ENCODE measurements at places on chromosomes 5 and 9. TPM values are rescaled to one million over a fixed set of nuclear protein-coding genes. Genes with fewer than 3 reads are reported as not detected.
A peak's percentile ranks its signal among the peaks of the same experiment; 100 is the strongest.

The SLC31A2 gene
- 3.9 TPM for total RNA-seq

The LHX6 gene
- total RNA-seq: 0.60 TPM

The PCDHGB7 gene
- 0.25 TPM for total RNA-seq

The CD72 gene
- total RNA-seq: 7.8 TPM

The PCDH1 gene
- total RNA-seq: not detected

DNA sequence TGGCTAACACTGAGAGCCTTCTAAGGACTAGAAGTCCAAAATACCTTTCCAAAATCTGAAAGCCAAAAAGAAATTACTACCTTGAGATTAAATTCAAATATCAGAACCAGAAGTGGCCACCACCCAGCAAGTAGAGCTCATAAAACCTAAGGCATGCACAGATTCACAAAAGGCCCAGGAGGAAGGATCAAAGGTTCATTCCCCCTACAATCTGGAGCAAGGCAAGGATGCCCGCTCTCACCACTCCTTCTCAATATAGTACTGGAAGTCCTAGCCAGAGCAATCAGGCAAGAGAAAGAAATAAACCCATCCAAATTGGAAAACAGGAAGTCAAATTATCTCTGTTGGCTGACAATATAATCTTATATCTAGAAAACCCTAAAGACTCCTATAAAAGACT is 6.0 kb downstream of the RASEF start:
- no peak for DNase-seq

- no peak for DNase-seq
Measured at GRCh38 chr5:142057697-142058056, 44.9 kb upstream of the GNPDA1 start.

DNA sequence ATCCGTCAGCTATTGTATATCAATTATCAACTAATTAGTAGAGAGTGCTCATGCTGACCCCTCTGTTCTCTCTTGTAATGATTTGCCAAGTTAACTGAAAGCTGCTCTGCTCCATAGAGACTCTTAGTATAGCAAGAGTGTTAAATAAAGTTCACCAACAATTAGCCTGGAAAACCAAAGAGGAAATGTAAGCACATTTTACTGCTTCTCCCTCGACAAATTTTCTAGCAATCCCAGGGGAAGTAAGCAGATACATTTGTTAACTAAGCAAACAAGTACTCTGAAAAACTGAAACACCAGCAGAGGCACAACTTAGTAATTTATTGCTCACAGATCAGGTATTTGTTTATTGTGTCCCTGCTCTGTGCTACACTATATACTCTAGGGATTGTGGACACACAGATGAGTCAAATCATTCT is 162.2 kb downstream of the GLIS3 start:
- no peak for DNase-seq

DNA sequence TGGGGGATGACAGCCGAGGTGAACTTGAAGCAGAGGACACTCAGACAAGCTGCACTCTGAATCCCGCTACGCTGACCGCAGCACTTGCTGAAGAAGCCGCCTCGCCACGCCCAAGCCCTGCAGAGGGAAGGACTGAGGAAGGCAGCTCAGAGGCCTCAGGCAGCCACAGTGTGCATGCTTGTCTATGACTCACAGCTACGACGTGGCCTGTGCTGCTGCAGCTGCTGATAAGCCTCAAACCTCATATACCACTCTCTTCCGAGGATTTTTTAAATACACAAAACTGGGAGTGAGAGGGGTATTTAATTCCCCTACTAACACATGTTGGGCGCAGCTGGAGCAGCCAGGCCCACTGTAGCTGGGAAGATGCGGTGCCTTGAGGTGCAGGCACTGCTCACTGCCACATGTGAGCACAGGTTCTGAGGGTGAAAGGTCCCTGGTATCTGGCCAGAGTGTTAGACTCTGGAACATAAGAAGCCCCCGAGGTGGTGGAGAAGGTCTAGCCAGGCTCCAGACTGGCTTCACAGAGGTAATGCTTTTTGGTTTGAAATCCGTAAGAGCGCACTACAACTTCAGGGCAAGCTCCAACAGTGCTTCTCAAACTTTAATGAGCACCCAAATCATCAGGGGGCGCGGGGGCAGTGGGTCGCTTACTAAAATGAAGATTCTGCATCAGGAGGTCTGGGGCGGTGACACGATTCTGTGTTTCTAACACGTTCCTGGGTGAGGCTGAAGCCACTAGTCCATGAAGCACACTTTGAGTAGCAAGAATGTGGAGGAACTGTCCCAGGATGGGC is 196.8 kb downstream of the AUH start:
- peak; percentile 40 for DNase-seq

DNA sequence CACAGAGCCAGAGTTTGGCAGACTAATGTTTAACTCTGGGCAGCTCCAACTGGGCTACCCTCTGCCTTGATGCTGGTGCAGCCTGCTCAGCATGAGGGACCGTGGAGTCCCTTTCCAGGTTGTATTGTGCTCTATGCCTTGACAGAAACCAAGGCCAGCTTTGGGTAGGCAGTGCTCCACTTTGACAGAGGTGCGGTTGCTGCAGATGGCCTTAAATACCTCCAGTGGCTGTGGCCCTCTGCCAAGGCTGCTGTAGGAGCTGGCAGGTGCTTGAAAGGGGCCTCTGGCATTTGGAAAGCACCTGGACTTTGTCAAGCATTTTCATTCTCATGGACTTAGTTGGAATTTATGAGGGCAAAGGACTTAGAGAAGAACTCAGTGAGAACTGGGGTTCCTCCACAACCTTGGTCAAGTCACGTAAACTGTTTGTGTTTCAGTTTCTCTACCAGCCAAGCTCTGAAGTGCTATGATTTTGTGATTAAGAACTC is 249.7 kb upstream of the ZNF462 start:
- no peak for DNase-seq

DNA sequence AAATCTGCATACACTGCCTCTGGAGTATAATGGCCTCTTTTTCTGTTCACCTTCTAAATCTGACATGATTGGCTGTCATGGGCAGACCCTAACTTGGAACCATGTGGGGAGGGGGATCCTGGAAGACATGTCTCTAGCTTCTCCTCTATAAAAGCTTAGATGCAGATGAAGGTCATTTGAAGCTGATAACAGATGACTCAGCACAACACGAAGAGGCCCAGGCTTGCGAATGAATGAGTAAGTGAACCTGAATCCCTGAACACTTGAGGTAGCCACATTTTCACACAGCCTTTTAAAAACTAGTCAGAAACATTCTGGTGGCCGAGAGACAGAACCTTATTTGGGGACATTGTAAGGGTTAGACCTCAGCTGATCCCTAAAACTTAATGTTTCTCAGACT is 282.6 kb downstream of the ELAVL2 start:
- no peak for DNase-seq

- no peak for DNase-seq
Measured at GRCh38 chr9:37617161-37617560, 24.8 kb upstream of the TOMM5 start.

GRCh38 chr9:81656871-81657337 is 32.4 kb downstream of the TLE1 start:
- no peak for DNase-seq
